ENCODE measurements at places on chromosomes 1 and 21. TPM values are rescaled to one million over a fixed set of nuclear protein-coding genes. Genes with fewer than 3 reads are reported as not detected.

Gene IQGAP3
- 0.09 TPM for polyA plus RNA-seq

Gene NMNAT2
- polyA plus RNA-seq, result 26.8 TPM

Gene KRTAP19-1
- polyA plus RNA-seq, result not detected

Gene SLC2A1
- 7.5 TPM for polyA plus RNA-seq

Gene LMX1A
- polyA plus RNA-seq, result not detected

Gene TDRD5
- not detected for polyA plus RNA-seq
